Muscle of leg (tissue), 16 donors: ENCODE measurements at places on chromosomes 6 and 20. TPM values are rescaled to one million over a fixed set of nuclear protein-coding genes. Genes with fewer than 3 reads are reported as not detected.

DNA sequence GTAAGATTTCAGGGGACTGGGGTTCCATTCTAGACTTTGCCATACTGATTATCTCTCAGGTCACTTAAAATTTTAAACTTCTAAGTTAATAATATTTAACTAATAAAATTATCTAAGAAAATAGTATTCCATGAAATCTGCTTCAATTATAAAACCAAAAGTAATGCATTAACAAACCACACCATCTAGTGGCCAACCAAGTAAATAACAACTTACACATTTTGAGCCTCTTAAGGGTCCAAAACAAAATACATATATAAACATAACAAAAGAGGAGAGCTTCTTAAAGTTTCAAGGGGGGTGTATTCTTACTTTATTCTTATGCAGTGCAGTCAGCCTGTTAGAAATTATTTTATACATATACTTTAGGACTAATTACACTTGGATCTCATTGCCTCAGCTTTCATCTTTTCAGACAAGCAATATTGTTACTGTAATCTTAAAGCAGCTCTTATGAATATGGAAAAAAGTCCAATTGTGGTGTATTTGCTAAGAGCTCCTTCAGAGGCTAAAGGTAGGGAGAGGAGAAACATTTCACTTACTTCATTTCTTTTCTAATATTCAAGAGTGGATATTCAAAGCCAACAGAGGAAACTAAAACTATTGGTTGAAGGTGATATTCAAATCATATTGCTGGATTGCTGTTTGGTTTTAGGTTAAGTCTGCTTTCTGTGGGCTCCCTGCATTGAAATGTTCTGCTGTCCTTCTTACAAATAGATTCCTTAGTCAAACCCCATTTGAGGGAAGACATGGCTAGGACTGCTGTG, 199.7 kb upstream of the SIM1 start:
- peak; percentile 32 for DNase-seq

DNA sequence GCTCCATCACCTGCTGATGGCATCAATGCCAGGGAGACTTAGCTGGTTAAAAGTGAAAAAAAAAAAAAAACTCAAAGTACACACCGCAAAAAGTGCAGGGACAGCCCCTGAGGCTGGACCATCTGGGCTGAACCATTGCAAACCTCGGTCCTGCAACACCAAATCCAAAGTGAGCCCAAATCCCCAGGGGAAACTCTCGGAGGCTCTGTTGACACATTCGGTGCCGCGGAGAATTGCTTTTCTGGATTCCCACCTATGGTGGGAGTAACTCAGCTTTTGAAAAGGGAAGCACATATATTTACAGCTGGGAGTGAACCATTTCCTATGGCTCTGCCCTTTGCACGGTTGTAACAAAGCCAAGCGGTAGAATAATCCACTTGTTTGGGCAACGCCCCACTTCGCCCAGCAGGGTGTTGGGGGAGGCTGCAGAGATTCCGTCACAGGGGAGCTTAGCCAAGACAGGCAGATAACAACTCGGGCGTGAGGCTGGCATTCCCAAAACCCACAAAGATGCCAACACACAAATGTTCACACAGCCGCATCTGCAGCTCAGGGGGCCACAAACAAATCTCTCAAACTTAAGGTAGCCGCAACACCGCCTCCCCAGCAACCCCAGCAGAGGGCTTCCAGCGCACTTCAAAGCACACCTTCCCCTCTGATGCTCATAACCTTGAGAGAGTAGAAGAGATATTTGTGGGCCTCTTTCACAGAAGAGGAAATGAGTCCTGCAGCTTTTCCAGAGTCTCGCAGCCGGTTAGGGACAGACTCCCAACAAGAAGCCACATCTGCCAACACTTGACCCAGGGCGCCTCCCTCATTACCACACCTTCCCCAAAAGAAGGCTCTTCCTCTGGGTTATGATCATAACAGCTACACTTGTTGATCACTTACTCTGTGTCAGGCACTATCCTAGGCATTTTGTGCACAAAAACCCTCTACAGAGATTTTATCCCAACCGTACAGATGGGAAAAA, 11.4 kb downstream of the ZC3H12D start:
- DNase-seq, result no peak

- DNase-seq, result peak; percentile 40
Observed at GRCh38 chr6:116265041-116265829, 11.4 kb upstream of the TSPYL4 start.

The APOM gene
- 4.1 TPM for polyA plus RNA-seq

DNA sequence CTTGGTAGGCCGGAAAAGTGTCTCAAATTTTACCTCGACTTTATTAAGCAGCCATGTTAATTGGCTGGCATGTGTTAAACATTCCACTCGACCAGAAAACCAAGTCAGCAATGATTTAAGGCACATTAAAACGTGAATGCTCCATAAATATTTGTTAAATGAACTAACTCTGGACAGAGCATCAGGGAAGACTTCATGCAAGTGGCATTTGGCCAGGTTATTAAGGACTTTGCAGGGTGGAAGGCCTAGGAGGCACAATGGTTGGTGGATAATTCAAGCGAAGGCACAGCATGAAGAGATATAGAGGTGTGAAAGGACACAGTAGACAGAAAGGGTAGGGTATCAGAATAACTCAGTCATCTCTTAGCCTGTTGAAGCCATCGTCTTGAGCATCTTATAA, 23.0 kb downstream of the ELOVL5 start:
- DNase-seq, result no peak

DNA sequence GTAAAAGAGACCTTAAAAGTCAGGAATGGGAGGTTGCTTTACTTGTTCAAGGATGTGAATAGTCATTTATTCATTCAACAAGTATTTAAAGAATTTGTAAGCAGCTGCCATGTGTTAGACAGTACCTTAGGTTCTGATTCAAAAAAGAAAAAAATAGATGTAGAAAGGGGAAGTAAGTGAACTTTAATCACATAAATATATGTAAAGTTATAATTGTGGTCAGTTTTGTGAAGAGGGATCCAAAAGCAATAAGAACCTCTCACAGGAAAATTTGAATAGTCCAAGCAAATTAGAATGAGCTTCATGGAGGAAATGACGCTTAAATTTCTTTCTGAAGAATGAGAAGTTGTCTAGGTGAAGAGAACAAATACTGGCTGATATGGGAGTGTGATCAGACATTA, 596.1 kb upstream of the CITED2 start:
- DNase-seq, result no peak

- DNase-seq, result no peak
Observed at GRCh38 chr6:31393932-31394331, 9.5 kb upstream of the MICA start.

- no peak for DNase-seq
Observed at GRCh38 chr6:124205921-124206320, 402.3 kb downstream of the NKAIN2 start.

The BACH2 gene
- 5.0 TPM for polyA plus RNA-seq

The MDFI gene
- polyA plus RNA-seq, result 85.2 TPM

The MAS1 gene
- polyA plus RNA-seq, result 0.43 TPM
